ENCODE measurements at places on chromosomes 12 and 14.

GRCh38 chr14:63472986-63473788 is 70.0 kb downstream of the PPP2R5E start:
- no peak for DNase-seq

- no peak for DNase-seq
Observed at GRCh38 chr12:50626026-50626425, 121.2 kb downstream of the DIP2B start.

GRCh38 chr14:62921466-62921865 is 123.8 kb downstream of the KCNH5 start:
- DNase-seq, result no peak

GRCh38 chr14:64200170-64200569 is 94.0 kb downstream of the ESR2 start:
- DNase-seq, result no peak

- DNase-seq, result no peak
Observed at GRCh38 chr12:98238515-98239130, 276.8 kb upstream of the TMPO start.

DNA sequence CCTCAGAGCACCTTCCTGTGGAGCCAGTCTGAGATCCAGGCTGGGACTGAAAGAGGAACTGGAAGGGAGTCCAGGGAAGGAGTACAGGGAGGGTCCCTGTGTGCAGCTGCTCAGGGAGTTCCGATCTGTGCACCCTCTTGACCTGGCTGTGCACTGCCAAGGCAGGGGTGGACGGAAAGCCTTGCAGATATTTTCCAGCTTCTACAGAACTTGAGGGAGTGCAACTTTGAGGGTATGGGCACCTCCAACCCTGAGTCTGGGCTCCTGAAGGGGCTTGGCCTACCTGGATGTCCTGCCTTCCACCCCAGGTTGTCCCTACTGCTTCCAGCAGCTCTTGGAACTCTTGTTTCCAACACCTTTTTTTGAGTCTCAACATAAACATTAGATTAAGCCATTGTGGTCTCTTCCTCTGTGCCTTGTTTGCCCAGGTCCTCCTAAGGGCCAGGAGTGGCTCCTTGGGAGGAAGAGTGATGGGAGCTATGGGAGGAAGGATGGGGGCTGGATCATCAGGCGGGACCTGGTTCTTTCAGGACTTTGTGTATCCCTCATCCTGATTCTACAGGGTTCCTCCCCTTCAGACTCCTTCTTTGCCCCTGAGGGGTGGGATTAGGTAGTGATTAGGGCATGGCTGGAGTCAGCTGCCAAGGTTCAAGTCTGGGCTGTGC is 3.5 kb downstream of the KRT7 start:
- DNase-seq, result no peak

DNA sequence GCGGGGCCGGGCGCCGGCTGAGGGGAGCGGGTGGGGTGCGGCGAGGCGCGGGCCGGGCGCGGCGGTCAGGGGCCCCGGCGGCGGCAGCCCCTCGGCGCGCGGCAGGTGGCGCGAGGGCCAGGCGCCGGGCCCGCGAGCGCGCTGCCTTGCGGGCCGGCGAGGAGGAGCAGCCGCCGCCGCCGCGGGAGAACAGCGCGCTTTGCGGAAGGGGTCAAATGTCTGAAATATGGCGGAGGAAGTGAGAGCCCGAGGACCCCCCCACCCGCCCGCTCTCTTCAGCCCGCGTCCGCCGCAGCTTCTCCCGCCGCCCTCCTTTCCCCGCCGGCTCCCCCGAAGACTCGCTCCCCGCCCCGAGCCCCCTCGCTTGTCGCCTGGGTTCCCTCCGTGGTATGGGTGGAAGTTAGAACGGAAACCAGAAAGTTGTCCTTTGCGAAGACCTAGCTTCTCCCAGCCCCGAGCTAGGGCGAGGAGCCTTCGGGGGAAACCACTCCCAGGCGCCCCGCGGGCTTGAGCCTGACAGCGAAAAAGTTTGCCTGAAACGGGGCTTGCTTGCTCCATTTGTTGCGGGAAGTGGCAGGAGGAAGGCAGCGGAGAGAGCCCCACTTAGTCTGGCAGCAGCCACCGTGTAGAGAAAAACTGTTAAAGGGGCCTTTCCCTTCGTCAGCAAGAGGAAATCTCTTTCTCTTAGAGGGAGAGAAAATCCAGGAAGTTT is 551 bp downstream of the RAP1B start:
- peak; percentile 52 for DNase-seq

DNA sequence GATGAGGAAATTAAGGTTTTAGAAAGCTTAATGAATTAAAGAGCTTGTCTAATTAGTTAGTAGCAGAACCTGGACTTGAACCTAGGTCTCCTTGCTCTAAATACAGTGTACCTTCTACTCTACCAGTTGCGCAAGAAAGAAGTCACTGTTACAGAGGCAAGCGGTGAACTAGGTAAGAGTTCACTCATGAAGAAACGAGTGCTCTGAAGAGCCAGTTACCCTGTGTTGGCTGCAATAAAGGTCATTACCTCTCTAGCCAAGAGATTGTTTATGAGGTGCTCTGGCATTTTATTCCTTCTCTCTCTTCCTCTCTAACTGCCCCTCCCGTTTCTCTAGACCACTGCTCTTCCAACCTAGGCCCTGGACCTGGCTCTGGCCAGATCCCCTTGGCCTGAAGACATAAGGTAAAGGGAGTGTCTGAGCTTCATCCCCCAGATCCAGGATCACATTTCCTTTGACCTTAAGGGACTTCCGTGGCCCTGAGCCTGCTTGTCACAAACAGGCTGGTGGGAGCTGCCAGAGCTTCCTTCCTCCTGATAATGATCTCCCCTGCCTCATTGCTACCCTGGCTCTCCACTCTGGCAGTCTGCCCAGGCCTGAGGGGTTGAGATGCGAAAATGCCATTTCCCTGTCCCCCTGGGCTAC is 1.9 kb downstream of the RNASE7 start:
- DNase-seq, result no peak

Measured in hypothalamus (tissue), 51 donors.